Fibroblast of lung (primary cell): ENCODE measurements at places on chromosomes 6 and 20. TPM values are rescaled to one million over a fixed set of nuclear protein-coding genes. Genes with fewer than 3 reads are reported as not detected.

RIPPLY2 gene
- 0.51 TPM in 1 of 2 replicates, not detected in the other for total RNA-seq

SAMD10 gene
- 0.77 and 0.99 TPM in 2 replicates for total RNA-seq

ULBP3 gene
- total RNA-seq = 6.2 and 10.2 TPM in 2 replicates

RPL10A gene
- 1,754 and 2,463 TPM in 2 replicates for total RNA-seq

PPP1R16B gene
- under 0.01 TPM in 2 replicates for total RNA-seq

WFDC12 gene
- not detected in 2 replicates for total RNA-seq

GRCh38 chr6:107956586-107957307, 1.3 kb downstream of the SEC63 start:
- peak; percentile 34 for DNase-seq

- DNase-seq = peak; percentile 45
These were observed 44.0 kb upstream of the DOK5 start for GRCh38 chr20:54431156-54431944.

- no peak for DNase-seq
These were observed 23.7 kb upstream of the CFAP206 start for GRCh38 chr6:87384038-87384437.

- peak; percentile 51 for DNase-seq
These were observed 1023.3 kb downstream of the EYS start for GRCh38 chr6:64683682-64684081.

DNA sequence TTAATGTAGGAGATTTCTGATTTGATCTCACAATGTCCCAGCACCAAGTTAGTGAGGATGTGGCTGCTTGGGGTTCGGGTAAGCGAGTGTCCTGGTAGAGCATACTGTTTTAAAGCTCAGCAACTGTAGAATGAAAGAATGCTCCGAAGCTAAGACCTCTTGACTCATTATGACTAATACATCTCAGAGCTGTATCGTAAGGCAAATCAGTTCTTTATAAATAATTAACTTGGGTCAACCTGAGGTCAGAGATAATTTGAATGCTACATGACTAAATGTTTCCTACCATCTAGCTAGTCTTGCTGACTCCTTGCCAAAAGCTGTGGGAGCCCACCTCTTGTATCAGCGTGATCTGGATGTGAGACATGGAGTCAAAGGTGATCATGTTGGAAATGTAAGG, 128.8 kb upstream of the PDE7B start:
- DNase-seq = peak; percentile 81

DNA sequence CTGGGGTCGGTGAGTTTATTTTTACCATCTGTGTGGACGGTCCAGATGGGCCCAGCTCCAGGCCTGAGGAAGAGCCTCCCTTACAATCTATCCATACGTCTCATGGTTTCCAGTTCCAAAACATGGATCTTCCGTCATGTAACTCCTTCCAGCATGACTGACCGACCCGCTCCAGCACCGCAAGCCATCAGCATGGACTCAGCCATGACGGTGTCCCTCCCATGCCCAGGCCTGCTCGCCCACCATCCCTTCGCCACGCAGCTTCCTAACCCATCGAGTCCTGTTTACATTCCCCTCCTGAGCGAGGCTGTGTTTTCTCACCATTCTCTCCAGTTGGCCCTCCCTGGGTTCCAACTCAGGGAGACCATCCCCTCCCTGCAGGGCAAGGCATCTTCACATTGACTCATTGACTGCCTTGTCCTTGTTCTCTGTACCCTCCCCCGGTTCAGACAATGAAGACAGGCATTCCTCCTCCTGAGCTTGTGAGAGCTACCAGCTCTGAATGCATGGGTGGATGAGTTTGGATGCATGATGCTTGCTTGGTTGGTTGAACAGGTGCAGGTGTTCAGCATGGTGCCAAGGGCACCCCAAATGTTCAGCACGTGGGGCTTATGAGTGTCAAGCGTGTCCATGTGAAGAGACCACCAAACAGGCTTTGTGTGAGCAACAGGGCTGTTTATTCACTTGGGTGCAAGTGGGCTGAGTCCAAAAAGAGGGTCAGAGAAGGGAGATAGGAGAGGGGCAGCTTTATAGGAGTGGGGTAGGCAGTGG, 235.8 kb downstream of the SMOC2 start:
- no peak for DNase-seq

DNA sequence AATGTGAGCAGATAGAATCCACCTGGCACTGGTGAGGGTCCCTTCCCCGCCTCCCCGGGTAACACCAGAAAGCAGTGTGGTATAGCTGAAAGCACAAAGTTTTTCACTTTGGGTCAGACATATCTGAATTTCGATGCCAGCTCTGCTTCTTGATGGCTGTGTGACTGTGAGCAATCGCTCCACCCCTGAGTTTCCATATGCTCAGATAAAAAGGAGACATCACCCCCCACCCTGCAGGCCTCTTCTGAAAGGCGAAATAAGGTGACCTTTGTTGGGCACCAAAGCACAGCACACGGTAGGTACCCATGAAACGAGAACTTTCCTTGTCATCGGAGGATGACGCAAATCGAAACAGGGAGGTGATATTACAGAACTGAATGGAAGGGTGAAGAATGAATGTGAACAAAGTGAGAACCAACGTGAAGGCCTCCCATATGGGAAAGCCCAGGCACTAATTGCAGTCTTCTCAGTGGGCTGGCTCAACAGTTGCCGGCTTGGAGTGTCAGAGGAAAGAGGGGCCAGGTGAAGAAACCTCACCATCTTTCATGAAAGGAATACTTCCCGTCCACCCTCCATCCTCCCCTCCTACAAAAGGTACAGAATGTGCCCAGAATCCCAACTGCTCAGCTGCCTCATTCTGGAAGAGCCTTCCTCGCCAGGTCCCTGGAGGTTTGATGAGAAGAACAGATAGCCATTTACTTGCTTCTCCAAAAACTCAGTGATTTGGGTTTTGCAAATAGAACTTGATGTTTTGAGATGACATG, 61.8 kb downstream of the NFATC2 start:
- no peak for DNase-seq

DNA sequence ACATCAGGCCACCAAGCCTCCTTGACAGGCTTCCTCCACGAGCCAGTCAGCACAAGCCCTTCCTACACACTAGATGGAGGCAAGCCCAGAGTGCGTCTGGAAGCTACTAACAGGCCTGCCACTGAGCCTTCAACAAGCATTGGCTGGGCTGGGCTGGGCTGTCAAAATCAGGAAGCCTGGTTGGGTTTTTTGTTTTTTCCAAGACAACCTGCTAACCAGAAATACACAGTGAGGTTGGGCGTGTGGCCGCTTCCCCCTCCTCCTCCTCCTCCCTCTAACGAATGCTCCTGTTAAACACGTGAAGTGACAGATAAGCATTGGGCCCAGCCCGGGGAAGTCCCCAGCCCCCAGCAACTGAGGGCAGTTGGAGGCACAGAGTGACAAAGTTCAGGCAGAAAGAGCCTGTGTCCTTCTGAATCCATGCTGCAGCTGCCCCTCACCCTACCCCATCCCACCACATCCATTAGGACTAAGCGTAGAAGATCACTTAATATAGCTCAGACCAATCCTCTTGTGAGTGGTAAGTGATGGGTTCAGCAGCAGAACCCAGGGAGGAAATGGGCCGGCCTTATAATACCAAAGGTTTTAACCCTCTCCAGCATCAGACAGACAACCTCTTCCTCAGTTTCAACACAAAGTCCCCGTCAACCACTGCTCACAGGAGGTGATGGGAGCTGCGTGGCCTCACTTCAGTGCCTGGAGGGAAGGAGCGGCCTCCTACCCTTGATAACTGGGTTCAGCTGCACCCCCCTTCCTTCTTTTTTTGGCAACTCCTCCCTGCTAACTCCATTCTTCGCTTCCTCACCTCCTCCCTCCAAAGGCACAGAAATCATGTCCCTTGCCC, 1.1 kb downstream of the NFATC2 start:
- DNase-seq = peak; percentile 63

- no peak for DNase-seq
These were observed 9.5 kb upstream of the PARD6B start for GRCh38 chr20:50721881-50722281.

DNA sequence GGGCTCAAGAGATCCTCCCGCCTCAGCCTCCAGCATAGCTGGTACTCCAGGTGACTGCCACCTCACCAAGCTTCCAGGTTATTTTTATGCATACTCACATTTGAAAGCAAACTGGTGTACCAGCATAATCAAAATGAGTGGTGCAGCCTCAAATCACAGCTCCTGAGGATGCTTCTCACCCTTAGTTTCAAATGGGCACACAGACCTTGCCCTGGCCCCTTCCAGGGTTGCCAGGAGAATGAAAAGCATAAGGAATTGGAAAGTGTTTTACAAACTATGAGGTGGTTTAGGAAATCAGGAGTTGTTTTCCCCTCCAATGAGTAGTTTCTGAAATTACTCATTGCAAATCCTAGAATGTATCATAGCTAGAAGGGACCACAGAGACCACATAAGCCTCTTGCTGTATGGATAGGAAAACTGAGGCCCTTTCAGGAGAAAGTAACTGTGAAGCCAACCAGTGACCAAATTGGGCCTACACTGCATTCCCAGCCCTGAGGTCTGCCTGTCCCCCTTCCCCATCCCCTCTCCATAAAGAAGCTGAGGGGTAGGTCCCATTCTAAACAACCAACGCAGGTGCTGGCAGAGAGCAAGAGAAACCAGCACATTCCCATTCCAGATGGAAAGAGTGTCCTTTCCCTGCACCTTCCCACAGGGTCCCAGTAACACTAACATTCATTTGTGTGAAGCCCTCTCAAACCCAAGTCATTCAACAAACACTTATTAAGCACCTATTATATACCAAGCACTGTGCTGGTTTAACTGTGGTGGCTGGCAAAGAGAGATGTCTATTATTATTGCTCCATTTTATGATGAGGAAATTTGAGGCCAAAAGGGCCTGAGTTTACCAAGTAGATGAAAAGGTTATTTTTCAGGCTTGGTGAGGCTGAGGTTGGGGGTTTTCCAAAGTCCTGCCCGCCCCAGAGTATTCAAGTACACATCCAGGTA, 2.1 kb upstream of the E2F1 start:
- DNase-seq = no peak

- DNase-seq = peak; percentile 57
These were observed 41.2 kb downstream of the TRAF3IP2 start for GRCh38 chr6:111564482-111564945.

DNA sequence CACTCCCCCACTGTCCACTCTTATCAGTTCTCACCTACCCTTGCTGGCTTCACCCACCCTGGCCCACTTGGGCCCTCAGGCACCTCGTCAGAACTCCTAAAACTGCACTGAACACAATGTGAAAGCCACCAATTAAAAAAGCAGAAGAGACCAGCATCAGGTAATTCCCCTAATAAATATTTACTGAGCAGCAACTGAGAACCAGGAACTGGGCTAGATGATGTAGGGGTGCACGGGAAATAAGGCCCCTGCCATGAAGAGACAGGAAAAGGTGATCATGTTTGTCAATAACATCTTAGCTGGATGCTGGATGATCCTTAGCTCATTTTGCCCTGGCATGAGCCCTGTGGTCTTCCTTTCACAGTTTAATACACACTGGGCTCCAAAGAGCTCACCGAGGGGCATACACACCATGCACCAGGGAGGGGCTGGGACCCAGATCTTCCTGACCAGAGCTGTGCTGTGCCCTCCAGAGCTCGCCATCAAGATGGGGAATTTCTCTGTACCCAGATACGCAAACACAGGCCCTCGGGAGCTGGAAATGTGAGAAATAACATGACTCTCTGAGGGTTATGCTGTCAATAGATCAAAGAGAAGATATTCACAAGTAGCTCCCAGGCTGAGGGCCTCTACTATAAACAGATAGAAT, 113.6 kb upstream of the SLC22A16 start:
- DNase-seq = no peak

DNA sequence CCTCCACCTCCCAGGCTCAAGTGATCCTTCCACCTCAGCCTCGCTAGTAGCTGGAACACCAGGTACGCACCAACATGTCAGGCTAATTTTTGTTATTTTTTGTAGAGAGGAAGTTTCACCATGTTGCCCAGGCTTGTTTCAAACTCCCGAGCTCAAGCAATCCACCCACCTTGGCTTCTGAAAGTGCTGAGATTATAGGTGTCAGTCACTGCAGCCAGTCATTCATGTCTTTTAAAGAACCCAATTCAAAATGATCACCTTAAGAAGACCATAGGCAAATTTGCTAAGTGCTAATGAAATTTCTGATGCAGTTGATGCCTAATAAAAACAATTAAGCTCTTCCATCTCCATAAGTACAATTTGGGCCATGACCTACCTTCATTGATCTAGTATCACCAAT, 2.6 kb upstream of the VNN2 start:
- no peak for DNase-seq

- no peak for DNase-seq
These were observed 53.0 kb downstream of the LINC00237 start for GRCh38 chr20:21053002-21053762.

DNA sequence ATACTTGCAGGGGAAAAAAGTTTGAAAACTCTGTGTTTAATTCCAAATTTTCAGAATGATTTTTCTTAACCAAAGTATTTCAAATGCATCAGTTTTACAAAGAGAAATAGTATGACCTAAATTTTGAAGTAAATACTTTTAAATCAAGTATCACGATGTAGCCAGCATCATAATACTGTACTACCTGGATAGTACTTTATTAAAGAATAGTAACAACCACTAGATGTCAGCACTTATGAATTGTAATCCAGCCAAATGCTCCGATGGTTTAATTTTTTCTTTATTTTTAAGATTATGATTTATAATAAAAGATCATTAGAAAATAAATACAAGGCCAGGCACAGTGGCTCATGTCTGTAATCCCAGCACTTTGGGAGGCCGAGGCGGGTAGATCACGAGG, 37.2 kb upstream of the HACE1 start:
- peak; percentile 8 for DNase-seq

- no peak for DNase-seq
These were observed 98.6 kb downstream of the EYA4 start for GRCh38 chr6:133339543-133340384.

- DNase-seq = no peak
These were observed 116.5 kb downstream of the SCML4 start for GRCh38 chr6:107707346-107708275.

GRCh38 chr20:8306937-8307336, 174.9 kb downstream of the PLCB1 start:
- no peak for DNase-seq

GRCh38 chr6:48281217-48281616, 170.2 kb upstream of the PTCHD4 start:
- no peak for DNase-seq

DNA sequence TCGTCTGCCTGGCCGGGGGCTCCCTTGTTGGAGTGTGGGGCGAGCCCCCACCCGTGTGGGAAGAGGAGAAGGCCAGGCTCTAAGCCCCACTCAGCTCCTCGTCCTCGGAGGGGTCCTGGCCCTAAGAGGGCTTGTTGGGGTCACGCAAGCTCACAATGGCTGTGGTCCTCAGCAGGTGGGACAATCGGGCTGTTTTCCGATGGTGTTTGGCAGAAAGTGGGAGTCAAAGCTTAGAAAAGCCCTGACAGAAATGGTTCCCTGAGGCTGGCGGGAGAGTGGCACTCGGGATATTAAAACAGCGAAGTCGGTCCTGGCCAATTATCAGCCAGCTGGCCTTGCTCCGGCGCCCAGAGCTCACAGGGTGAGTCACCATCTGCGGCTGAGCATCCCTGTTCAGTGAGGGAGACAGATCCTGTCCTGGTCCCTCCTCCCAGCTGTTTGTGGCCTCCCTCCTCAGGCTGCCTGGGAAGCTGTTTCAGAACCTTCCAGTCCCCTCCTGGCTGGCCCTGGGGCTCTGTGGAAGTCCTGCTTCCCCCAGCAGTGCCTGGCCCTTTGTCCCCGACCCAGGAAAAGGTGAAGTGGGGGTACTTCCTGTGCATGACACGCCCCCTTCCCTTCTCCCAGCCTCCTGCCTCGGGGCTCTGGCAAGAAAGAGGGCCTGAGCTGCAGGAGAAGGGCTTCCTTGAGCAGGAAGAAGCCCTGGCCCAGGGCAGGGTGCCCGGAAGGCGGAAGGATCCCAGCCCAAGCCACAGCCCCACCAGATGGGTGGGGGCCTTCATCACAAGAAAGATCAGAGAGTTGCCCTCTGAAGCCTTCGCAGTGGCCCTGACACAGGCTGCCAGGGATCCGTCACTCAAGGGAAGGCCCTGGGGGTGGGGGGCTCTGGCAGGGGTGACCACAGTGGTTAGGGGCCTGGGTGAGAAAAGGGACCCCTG, 53.6 kb upstream of the BHLHE23 start:
- peak; percentile 64 for DNase-seq
